SIG-M5 (cell line): ENCODE measurements at places on chromosomes 3 and 15.

- DNase-seq, result no peak
Measured at GRCh38 chr15:31264559-31265089, 62.0 kb upstream of the KLF13 start.

GRCh38 chr3:74862476-74862875 lies 248.0 kb upstream of the CNTN3 start:
- DNase-seq, result no peak

DNA sequence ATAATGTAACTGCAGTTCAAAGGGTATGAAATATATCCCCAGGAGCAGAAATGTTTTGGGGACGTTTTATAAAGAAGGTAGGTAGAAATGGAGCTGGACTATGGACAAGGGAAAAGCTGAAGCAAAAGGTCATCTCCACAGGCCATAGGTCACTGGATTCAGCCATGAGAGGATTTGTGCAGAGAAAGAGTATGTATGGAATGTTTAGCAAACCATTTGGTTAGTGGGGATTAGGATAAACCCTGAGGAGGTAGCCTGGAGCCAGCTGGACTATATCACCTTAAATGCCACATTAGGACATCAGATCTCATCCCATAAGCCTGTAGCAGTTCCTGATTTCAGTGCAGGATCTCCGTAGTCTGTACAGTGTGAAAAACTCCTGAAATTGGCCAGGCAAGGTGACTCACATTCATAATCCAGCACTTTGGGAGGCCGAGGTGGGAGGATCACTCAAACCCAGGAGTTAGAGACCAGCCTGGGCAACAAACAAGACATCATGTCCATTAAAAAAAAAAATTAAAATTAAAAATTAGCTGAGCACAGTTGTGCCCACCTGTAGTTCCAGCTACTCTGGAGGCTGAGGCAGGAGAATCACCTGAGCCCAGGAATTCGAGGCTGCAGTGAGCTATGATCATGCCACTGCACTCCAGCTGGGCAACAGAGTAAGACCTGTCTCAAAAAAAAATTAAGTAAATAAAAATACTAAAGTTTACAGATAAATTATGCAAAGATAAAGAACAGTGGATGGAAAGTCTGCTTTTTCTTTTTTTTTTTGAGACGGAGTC lies 4.7 kb downstream of the IP6K1 start:
- no peak for DNase-seq

DNA sequence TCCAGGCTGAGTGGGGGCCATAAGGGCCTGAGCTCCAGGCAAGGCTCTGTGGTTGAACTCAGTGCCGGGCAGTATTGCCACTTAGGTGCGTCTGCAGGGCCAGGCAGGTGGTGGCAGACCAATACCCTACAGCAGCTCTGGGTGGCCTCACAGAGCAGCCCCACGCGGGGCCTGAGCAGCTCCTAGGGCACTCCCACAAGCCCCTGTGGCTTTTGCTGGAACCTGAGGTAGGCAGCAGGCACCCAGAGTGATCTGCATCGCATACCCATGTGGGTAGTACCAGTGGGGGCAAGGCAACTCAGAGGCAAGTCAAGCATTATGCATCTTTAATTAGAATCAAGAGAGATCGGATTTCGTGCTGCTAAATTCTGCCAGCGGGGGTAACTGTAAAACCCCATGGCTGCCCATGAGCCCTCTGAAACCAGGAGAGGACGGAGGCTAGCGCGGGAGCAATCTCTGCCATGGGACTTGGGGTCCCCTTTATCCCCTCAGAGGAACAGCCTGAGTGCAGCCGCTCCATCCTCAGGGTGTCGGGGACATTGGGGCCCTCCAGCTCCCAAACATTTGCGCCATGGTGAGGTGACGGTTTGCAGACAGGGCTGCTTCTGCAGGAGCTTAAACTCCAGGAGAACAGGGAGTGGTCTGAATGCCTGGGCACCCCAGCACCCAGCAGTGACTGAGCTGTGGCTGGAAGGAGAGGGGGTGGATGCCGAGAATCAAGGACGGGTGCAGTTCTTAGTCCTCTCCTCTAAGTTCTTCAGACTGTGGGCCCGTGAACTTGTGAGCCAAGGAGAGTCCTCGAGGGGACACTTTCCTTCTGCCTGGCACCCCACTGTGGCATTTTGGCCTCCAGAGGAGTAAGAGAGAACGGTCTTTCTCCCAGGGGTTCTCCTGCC lies 62.4 kb upstream of the PCSK6 start:
- no peak for DNase-seq

- no peak for DNase-seq
Measured at GRCh38 chr15:98914626-98915025, 93.0 kb downstream of the PGPEP1L start.

DNA sequence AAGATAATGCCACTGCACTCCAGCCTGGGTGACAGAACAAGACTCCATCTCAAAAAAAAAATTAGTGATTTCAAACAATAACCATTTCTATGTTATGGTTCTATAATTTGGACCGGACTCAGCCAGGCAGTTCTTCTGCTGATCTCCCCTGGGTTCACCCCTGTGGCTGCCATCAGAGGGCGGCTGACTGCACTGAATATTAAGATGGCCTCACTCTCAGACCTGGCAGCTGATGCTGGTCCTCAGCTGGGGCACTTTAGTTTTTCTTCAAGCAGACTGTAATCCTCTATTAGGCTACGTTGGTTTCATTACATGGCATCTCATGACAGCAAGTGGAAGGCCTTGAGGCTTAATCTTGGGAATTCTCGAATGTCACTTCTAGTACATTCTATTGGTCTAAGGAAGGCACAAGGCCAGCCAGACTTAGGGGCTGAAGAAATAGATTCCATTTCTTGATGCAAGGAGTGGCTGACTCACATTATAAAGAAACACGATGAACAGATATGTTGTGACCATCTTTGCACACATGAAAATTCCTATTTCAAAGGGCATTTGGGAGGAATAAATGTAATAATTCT lies 12.8 kb downstream of the GALNT15 start:
- no peak for DNase-seq

DNA sequence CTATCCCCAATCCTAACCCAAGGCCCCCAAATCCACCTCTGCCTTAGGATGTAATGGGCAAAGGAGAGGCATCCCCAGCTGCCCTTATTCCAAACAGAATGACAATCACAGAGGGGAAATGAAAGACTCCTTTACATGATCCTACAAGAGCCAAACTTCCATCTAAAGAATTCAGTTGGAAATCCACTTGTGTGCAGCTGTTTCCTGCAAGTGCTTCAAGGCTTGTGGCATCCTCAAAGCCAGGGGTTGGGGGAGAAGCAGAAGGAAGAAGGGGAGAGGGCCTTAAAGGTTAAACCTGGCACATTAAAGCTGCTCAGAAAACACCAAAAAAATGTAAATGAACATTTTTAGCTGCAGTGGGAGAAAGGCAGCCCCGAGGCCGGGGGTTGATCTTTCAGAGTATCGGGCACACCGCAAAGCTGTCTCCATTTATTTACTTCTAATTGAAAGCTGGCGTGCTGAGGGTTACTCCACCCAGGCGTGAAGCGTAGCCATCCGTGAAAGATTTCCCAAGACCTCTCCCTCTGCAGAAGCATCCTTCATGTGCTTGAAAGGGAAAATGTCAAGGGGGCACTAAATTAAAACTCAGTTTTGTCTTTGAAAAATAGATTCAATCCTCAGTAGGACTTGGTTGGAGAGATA lies 217.8 kb downstream of the SHQ1 start:
- no peak for DNase-seq

DNA sequence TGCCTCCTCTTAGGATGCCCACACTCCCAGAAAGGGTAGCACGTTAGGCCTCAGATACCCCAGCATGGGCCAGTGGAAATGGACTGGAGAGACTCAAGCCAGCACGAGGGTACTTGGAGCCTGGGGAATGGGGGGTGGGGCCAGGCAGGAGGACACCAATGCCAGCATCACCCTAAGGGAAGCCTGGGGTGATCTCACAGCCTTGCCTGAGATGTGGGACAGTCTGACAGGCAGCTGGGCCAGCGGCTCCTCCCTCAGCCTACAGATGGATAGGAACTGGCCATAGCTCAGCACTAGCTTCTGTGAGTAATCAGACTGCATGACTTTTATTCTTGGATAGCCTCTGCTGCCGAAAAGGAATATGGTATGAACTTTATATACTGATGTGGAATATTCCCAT lies 59.6 kb upstream of the MRPS22 start:
- DNase-seq, result no peak

DNA sequence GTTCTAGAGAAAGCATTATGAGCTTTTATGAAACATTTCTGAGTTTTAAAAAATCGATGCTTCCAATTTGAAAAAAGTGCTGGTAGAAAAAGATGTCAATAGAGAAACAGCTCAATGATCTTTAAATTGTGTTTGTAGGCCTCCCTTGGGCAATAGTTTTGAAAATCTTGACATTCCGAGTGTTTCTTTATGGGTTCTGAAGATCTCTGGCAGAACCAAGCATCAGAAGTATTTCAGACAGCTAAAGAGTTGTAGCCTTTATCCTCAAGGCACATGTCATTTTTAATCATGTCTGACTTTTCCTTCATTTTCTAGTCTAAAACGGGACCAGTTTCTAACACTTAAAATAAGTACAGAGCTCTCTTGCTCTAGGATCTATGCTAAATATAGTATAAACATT lies 188.1 kb upstream of the CBLB start:
- no peak for DNase-seq

DNA sequence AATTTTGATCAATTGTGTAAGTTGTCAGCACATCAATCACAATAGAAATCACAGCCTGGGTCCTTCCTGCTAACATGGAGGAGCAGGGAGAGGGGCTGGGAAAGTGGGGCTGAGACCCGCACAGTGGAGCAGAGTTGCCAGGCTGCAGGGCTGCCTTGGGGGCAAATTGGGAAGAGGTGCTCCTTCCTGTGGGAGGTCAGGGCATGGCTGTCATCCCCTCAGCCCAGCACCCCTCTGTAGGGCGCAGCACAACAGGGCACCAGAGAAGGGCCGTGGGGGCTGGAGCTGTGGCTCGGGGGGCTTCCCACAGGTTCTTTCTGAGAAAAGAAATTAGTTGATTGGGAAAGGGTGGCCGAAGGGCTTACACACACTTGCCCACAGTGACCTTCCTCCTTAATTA lies 126.3 kb downstream of the NSMCE3 start:
- no peak for DNase-seq

GRCh38 chr3:172604895-172605646 lies 81.8 kb upstream of the TNFSF10 start:
- DNase-seq, result no peak

DNA sequence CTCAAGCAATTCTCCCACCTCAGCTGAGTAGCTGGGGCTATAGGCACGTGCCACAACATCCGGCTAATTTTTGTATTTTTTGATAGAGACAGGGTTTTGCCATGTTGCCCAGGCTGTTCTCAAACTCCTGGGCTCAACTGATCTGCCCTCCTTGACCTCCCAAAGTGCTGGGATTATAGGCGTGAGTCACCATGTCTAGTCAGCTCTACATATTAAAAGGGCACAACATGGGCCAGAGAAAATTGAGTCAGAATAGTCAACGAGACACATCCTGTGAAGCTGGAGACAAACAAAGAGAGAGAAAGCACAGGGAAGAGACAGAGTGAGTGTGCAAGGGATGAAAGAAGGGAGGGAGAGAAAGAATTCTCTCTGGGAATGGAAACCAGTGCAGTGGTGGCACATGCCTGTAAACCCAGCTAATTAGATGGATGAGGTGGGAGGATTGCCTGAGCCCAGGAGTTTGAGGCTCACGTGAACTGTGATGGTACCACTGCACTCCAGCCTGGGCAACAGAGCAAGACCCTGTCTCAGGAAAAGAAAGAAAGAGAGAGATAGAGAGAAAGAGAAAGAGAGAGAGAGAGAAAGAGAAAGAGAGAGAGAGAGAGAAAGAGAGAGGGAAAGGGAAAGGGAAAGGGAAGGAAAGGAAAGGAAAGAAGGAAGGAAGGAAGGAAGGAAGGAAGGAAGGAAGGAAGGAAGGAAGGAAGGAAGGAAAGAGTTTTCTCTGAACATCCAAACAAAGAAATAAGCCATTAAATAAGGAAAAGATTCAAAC lies 107.2 kb upstream of the SLC25A36 start:
- DNase-seq, result no peak

GRCh38 chr3:112770032-112770626 lies 76.5 kb downstream of the CD200R1L start:
- no peak for DNase-seq

DNA sequence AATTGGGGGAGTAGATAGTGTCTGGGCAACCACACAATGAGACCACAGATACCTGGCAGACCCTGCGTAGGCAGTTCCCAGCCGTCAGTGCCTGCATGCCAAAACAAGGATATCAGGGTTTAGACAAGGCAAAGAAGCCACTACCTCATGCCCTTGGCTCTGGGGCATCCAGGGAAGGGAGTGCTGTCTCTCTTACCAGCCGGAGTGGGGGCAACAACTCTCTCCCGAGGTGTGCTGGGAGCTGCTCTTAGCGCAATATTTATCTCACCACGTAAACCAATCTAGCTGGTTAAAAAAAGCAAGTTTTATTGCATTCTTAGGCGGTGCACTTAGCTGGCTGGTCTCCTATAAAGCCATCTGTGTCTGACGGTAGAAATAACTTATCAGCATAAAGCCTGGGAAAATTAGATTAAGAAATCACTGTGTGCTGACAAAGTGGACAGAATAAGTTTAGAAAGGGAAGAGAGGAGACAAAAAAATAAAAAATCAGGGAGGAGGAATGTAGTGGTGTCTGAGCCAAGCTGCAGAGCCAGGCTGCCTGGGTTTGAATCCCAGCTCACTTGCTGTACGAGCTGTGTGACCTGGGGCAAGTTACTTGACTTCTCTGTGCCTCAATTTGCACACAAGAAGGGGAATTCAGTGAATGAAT lies 273.2 kb downstream of the PDZRN3 start:
- DNase-seq, result no peak

- DNase-seq, result no peak
Measured at GRCh38 chr15:32735989-32736700, 18.3 kb downstream of the GREM1 start.

GRCh38 chr15:99631255-99631654 lies 65.5 kb downstream of the MEF2A start:
- no peak for DNase-seq

- no peak for DNase-seq
Measured at GRCh38 chr3:60758831-60759230, 492.4 kb downstream of the FHIT start.

- DNase-seq, result no peak
Measured at GRCh38 chr3:180433152-180433551, 168.8 kb upstream of the TTC14 start.

DNA sequence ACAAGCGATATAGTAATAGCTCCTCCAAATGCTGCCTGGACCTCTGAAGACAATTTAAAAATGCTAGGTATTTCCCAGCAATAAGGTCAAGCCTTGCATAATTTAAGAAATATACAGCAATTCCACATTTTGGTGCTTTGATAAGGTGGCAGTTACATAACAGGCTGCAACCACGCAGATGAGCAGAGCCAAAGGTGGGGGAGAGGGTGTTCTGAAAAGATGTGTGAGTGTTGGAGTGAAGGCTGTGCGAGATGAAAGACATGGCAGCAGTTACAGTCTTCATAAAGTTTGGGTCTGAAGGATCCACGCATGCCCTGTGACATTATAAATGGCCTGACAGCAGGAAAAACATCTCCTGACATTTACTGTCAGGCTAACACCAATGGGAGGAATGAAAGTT lies 26.1 kb downstream of the CTDSPL start:
- no peak for DNase-seq

DNA sequence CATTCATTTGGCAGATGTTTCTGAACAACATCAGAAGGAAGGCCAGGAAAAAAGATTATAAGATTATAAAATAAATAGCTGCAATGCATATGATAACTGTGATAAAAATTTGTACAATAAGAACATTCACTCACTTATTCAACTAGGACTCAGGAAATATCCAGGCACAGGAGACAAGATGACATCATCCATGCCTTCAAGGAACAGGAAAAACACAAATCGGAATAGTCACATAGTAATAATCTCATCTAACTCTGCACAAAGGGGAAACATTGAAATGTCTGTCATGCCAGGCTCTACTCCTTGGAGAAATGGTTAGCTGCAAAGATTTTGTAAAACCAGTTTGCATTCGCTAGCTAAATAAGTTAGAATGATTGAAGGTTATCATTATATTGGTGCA lies 233.5 kb upstream of the AGTR1 start:
- DNase-seq, result no peak
